Activated gamma-delta T cell (primary cell): ENCODE measurements at places on chromosomes 11 and 22.

DNA sequence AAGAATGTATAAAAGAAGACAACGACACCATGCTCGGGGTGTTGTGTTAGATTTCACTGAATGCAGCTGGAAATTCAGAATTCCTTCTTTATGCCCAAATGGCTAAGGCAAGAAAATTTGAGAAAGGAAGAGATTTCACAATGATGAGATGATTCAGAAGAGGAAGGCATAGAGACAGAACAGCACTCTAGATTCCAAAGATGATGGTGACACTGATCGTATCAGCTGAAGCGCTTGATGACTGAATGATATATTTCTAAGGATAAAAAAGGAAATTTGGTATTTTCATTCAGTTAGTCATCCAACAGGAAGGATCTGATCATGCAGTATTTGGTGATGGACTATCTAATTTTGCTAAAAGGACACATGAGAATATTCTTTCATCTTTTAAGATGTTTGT is 189.2 kb downstream of the EFCAB6 start:
- DNase-seq: no peak

DNA sequence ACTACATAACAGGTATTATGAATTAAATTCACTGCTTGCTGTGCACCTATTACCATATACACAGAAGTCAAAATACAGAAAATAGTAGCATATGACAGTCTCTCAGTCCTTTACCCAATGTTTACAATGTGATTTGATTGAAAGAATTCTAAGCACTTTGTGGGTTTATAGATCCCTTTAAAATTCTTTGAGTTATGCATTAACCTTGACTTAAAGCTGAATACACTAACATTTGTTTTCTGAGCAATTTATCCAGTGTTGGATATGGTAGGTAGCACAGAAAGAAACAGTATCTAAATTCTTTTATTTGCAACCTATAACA is 230.8 kb upstream of the DDI1 start:
- DNase-seq: no peak

- no peak for DNase-seq
Measured at GRCh38 chr22:19626042-19626587, 88.2 kb upstream of the SEPTIN5 start.

DNA sequence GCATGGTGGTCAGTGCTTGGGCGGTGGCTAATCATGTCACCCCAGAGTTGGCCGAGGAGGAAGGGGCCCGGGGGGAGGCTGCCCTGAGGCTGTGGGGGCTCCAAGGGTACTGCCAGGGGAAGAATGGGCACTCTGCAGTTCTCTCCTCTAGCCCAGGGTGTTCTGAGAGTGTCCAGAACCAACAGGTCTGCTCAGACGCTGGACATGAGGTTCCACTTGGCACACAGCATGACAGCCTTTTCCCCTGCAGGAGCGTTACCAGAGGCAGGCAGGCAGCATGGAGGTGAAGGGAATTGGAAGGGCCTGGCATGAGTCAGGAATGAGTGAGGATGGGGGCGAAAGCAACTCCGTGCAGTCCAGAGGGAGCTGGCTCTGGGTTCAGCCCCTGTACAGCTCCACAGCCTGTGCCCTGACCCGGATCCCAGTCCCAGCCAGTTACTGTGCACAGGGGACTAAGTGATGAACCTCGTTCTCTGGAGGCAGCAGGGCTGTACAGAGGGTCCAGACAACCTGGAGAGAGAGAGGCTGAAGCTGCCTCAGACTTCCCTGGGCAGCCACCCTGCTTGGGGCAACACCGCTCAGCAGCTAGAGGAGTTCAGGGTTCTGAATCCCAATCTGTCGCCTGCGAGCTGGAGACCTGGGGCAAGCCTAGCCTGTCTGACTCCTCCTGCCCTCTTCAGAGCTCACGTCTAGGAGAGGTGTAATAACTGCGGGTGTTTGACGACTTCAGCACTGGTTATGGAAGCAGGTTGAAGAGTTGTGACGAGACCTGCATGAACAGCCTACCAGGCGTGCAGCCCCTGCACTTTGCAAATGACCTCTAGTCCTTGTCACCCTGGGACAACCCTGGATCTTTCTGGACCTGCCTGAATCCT is 14.7 kb upstream of the TUB start:
- DNase-seq: no peak

DNA sequence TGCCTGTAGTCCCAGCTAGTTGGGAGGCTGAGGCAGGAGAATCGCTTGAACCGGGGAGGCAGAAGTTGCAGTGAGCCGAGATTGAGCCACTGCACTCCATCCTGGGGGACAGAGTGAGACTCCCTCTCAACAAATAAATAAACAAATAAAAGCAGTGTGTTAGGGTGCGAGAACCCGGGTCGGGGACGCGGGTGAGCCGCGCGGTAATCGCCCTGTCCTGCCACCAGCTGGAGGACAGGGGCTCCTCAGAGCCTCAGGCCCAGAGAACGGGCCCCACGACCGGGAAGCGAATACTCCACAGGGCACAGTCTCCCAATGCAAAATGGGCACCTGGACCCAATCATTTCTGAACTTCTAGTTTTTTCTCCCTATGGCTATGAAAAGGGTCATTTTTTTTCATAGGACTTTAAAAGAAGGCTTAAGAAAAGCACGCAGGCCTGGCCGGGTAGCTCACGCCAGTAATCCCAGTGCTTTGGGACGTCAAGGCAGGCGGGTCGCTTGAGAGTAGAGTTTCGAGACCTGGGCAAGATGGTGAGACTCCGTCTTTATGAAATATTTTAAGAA is 744 bp upstream of the MCM5 start:
- no peak for DNase-seq

- DNase-seq: peak; percentile 41
Measured at GRCh38 chr11:2269601-2270321, 627 bp downstream of the ASCL2 start.

GRCh38 chr22:30046716-30047363 is 33.4 kb upstream of the HORMAD2 start:
- DNase-seq: no peak

GRCh38 chr11:84292006-84292405 is 1005.8 kb upstream of the CCDC90B start:
- no peak for DNase-seq

DNA sequence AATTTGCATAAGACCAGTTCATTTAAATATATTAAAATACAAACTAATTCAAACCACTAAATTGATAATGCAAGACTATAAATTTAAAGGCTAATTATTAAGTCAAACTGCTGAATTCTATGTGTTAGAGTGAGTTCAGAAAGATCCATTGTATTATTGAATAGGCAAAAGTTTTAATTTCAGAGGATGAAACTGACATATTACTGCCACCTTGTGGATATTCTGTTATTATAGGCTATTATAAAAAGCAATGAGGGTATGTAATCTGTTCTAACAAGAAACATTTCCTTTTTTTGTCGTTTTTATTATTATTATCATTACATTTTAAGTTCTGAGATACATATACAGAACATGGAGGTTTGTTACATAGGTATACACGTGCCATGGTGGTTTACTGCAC is 20.9 kb upstream of the NAALAD2 start:
- DNase-seq: no peak

GRCh38 chr22:45422237-45422983 is 8.9 kb downstream of the RIBC2 start:
- DNase-seq: no peak

- DNase-seq: no peak
Measured at GRCh38 chr11:19756675-19757475, 44.2 kb downstream of the NAV2 start.

- no peak for DNase-seq
Measured at GRCh38 chr11:62689421-62690183, at the start of gene LRRN4CL. Gene LRRN4CL (minus strand): TSS chr11:62689530. CDS start chr11:62688508, 1,022 bp downstream.

DNA sequence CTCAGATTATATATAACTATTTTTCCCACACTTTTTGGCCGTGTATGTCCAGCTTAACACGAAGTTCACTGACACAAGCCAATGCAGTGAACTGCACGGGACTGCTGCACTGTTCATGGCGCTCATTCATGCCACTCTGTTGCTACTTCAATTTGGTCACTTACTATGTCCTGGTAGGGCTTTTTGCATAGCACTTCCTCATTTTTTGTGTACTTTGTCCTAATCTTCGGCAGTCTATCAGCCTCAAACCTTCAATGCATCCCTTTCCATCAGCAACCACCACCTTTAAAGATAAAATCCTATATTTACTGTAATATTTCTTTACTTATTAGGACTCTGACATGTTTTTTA is 18.7 kb upstream of the ARHGAP32 start:
- no peak for DNase-seq

- no peak for DNase-seq
Measured at GRCh38 chr11:13339195-13340153, 61.9 kb downstream of the BMAL1 start.

DNA sequence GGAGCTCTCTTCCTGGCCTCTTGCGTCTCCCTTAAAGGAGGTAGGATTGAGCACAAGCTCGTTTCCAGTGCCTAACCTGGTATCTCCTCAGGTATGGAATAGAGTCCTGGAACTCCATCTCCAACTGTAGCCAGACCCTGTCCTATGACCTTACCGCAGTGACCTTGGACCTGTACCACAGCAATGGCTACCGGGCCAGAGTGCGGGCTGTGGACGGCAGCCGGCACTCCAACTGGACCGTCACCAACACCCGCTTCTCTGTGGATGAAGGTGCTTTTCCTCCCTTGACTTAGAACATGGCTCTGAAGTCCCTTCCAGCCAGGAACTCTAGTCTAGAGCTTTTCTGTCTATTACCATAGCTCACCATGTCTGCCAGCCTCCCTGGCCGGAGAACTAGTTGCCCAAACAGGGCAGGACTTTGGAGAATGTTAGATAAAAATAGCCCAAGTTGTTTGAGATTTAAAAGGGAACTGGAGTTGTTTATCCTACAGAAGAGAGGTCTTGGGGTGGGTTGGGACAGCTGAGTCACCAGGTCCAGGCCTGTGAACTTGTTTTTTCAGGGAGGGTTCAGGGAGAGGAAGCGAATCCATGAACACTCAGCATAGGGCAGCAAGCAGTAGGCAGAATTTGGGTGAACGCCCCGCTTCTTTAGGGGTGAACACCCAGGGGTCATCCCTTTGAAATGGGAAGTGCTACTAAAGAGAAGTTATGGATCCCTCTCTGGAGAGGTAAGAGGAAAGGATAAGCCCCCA is 3.3 kb downstream of the IL10RA start:
- DNase-seq: no peak

- DNase-seq: no peak
Measured at GRCh38 chr11:79006854-79007253, 432.2 kb upstream of the NARS2 start.

GRCh38 chr22:46139895-46140350 is 10.4 kb upstream of the PPARA start:
- no peak for DNase-seq

DNA sequence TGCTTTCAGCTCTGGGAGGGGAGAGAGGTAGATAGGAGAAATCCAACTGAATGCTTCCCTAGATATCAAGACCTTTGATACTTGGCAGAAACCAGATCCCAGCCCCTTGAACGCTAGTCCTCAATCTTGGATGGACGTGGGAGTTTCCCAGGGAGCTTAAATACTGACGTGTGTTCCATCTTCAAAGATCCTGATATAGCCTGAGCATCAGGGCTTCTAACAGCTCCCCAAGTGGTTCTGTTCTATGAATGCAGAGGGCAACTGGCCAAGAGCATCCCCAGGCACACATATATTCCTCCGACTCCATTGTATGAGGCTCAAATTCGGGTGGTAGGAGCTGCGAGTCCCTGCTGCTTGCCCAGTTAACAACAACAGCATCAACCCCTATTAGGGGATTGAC is 8.7 kb upstream of the ACCS start:
- no peak for DNase-seq

DNA sequence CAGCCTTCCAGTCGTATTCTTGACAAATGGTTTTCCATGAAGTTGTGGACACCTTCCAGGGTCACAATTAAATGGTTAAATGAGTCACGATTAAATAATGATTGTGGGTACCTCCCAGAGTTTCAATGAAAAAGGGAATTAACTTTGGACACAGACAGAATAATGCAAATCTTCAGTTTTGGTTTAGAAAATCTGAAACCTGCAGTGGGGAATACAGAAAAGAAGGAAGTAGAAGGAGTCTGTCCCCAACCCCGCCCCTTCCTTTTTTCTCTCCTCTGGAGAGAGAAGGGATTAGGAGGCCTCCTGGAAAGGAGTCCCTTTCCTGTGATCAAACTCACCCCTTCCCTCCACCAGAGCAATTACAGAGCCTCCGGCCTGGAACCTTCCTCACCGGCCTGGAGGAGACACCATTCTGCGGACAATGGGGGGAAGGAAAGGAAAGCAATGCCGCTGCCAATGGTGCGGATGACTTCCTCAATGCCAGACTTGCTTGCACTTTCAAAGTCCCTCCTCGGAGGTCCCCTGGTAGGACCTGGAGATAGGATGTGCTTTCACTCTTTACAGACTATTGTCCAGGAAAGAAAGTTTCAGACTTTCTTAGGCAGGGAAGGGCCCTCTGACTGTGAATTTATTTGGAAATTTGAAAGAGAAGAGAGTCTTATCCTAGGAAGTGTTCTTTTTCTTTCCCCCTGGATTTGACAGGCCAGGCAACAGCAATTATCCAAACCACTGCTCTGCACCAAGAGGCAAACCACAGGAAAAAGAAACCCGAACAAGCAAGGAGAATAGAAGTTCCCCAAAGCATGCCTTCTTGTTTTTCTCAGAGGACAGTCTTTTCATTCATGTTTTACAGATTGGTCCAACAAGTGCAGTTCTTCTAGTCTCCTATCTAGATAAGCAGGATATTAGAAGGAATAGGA is 86.8 kb downstream of the PTPRJ start:
- DNase-seq: no peak

- DNase-seq: no peak
Measured at GRCh38 chr22:17984114-17984513, 40.2 kb downstream of the MICAL3 start.

GRCh38 chr11:75468534-75469340 is 35.7 kb upstream of the KLHL35 start:
- DNase-seq: no peak

- DNase-seq: no peak
Measured at GRCh38 chr11:10522921-10523320, 18.1 kb downstream of the RNF141 start.

- DNase-seq: peak; percentile 11
Measured at GRCh38 chr11:125950696-125951651, 5.1 kb downstream of the VSIG10L2 start.

- no peak for DNase-seq
Measured at GRCh38 chr11:69540118-69541000, 58.9 kb downstream of the LINC01488 start.
